ENCODE measurements at places on chromosomes 16 and 17. TPM values are rescaled to one million over a fixed set of nuclear protein-coding genes. Genes with fewer than 3 reads are reported as not detected.

Gene NFAT5
- 33.4 TPM for total RNA-seq

Gene PDPR
- 22.3 TPM for total RNA-seq

Gene KRT27
- not detected for total RNA-seq

Gene CTU2
- total RNA-seq, result 11.9 TPM

Gene OR1E2
- not detected for total RNA-seq

Gene NPIPA2
- 0.77 TPM for total RNA-seq

Gene PRRT2
- total RNA-seq, result 2.1 TPM

Gene MLYCD
- 3.8 TPM for total RNA-seq

Gene MYOCD
- 0.17 TPM for total RNA-seq
